ENCODE measurements at places on chromosomes 1 and 21.

DNA sequence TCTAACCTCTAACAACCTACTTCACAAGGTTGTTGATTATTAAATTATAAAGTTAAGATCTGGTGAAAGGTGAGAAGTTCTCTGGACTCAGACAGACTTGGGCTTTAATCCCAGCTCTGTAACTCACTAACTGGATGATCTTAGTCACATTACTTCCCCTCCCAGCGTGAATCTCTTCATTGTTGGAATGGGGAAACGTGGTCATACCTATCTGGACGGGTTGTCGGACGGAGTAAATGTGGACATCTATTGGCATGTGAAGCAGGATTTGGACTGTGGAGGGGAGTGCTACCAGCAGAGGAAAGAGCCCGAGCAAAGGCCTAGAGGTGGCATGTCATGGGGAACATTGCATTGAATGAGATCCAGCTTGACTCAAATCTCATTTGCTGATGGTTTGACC is 45.1 kb upstream of the RPL11 start:
- DNase-seq, result no peak

DNA sequence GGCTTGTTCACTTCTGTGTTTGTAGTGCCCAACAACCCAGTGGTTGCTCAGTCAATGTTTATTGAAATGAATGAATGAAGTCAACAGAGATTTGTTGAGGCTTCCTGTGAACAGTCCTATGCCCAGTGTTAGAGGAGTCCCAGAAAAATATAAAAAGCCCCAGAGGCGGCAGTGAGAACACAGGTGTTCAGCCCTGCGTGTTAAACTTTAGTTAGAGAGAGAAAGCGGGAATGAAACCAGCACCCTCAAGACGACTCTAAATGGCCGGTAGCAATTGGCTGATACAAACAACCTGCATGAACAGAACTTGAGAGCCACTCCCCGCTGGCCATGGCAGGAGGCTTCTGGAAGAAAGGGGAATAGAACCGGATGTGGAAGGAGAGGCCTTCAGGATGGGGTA is 22.6 kb downstream of the TMEM51 start:
- DNase-seq, result no peak

DNA sequence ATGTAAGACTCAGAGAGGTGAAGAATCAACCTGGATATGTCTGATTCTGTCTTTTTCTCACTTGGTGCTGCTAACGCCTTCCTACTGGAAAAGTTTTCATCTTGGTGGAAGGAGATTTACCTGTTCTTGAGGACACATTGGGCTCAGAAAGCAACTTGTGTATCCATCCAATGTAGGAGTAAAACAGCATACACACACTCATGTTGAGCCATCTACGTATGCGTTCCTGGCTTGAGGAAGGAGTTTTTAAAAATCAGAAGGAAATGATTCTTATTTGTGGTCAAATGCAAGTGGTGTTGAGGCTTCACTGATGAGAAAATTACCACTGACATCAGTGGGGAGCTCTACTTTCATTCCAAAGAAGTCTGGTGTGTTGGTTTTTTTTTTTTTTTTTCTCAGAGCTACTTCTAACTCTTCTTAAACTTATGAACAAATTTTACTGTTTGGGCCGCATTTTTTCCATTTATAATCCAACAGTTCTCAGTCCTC is 25.6 kb downstream of the XCL2 start:
- no peak for DNase-seq

- DNase-seq, result no peak
These were observed 54.7 kb upstream of the ABCG1 start for GRCh38 chr21:42164064-42164789.

- DNase-seq, result no peak
These were observed 307.8 kb upstream of the USP24 start for GRCh38 chr1:55522982-55523381.

GRCh38 chr1:215631489-215631888 is 64.4 kb downstream of the KCTD3 start:
- no peak for DNase-seq

- peak; percentile 76 for DNase-seq
These were observed 47.1 kb upstream of the DMBX1 start for GRCh38 chr1:46442317-46443161.

DNA sequence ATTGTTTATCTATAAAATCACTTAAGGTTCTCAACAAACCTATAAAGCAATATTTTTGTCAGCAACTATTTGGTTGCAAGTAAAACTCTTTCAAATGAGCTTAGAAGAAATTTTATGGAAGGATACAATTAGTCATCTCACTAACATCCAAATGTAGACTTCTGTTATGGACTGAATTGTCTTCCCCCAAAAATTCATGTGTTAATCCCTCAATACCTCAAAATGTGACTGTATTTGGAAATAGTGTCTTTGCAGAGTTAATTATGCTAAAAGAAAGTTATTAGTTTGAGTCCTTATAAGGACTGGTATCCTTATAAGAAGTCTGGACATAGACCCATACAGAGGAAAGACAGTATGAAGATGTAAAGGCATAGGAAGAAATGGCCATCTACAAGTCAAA is 357.8 kb upstream of the PRMT6 start:
- no peak for DNase-seq

DNA sequence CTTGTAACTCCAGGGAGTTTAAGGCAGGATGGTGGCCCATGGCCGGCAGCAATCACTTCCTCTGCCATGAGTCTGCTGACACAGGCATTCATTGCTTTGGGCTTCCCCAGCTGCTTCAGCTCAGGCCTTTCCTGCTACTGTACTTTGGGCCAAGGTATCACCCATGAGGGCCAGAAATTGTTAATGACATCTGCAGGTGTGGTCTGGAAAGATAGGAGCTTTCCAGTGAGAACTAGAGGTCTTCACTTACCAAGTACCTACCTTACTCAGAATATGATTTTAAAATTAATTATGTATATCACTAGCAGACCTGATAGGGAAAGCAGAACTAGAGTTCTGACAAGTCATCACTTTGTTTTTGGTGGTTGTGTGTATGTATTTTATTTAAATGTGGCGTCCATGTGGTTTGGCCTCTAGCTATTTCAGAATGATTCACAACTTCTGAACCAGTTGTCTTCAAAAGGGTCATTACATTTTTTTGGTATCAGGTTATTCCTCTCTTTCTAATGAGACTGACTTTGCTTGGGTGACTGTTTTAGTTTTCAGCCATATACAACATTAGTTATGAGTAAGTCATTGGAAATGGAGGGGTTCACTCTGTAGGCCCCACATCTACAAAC is 2.7 kb downstream of the RGL1 start:
- DNase-seq, result no peak

DNA sequence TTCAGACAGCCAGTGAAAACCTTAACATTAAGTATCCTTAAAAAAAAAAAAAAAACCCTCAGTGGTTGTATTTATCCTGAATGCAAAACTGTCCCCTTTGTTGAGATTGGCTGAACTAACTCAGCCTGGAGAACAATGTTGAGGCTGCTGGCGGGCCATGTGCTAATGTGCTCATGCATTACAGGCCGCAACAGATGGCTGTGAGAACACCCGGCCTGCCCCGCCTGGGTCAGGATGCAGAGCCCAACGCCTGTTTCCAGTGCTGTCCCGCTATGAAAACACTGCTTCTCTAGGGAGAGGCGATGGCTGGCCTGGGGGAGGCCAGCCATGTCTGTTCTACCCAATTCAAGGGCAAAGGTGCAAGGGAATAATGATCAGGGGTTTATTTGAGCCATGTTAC is 13.8 kb downstream of the OLIG2 start:
- DNase-seq, result no peak

- peak; percentile 1 for DNase-seq
These were observed 88.1 kb upstream of the C1orf21 start for GRCh38 chr1:184298440-184299405.

- DNase-seq, result no peak
These were observed 1.1 kb upstream of the RAP1GAP start for GRCh38 chr1:21670059-21670881.

GRCh38 chr1:222413991-222414549 is 133.8 kb downstream of the HHIPL2 start:
- no peak for DNase-seq

GRCh38 chr1:41695118-41695745 is 210.7 kb upstream of the EDN2 start:
- DNase-seq, result no peak

DNA sequence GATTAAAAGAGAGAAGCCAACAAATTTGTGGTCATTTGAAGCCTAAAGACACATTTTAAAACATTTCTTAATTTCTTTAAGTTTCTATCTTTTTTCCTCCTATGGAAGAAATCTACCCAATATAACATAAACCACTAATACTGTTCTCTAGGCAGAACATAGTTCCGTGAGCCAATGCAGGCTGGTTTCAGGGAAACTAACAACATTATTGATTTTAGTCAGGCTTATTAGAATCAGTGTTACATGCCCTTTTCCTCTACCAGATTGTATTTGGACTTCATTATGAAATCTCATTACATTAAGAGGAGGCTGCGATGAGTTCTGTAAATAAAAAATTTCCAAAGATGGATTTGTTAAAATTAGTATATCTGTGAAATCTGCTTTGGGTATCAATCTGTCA is 249.9 kb downstream of the PTBP2 start:
- DNase-seq, result no peak

- DNase-seq, result no peak
These were observed 1192.7 kb downstream of the KCNT2 start for GRCh38 chr1:195415584-195415983.

DNA sequence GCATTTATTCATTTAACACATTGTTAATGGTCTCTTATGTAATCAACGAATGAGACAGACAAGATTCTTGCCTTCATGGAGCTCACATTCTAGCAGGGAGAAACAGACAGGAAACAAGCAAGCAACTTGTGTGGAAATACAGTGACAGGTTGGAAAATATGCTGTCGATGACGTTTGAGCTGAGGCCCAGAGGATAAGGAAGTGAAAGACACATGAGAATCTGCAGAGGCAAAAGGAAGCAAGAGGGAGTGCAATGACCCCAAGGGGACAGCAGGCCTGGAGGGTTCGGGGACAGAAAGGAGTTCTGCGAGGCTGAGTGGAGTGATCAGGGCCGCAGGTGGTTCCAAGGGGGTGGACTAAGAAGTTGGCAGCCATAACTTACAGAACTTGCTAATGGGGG is 60.6 kb upstream of the AKT3 start:
- no peak for DNase-seq

- DNase-seq, result peak; percentile 74
These were observed at the start of gene TRAPPC10 for GRCh38 chr21:44011579-44012473. TRAPPC10 (plus strand) TSS chr21:44012309; CDS start chr21:44012494, 185 bp downstream.

DNA sequence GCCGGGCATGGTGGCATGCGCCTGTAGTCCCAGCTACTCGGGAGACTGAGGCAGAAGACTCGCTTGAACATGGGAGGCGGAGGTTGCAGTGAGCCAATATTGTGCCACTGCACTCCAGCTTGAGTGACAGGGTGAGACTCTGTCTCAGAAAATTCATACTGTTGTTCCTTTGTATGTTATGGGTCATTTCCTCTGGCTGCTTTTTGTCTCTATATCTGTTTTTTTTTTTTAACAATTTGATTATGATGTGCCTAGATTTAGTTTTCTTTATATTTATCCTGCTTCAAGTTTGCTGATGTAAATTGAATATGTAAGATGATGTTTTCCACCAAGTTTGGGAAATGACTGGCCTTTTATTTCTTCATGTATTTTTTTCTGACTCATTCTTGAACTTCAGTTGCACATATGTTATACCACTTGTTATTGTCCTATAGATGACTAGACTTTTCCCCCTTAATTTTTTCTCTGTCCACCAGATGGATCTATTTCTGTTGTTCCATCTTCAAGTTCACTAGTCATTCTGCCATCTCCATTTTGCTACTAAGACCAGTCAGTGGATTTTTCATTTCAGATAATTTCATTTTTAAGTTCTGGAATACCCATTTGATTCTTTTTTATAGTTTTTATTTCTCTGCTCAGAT is 173.5 kb downstream of the GALNT2 start:
- DNase-seq, result no peak

All from NCI-H1436 (cell line).